ENCODE measurements at places on chromosomes 2 and 18.

DNA sequence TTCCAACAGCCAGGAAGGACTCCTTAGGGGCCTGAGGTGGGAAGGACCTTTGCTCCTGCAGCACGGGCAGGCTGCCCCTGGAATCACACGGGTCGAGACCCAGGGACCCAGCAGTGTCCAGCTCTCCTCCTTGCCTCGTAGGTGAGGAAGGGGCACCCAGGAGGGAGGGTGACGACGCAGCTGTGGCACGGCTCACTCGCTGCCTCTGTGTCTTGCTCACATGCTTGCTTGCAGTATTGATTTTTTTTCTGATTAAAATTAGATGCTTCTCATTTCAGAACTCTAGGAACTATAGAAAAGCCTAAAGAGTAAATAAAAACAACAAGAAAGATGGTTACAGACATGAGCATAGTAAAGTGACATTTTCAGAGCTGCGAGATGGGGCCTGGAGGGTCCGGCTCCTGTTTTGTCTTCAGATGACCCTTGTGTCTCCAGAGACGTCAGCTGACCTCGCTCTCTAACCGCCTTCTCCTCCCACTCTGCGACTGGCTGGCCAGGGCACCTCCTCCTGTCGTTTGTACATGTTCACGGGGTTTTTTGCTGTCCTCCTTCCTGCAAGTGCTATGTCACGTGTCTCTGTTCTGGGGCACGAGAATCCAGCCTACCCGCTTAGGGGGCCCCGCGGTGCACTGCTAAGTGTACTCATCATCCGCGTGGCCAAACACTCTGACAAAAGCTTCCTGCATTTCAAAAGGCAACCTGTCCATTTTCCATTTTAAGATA is 65.7 kb upstream of the ZNF236 start:
- DNase-seq = no peak

- DNase-seq = no peak
These were observed 35.2 kb downstream of the PTGR3 start for GRCh38 chr18:75173738-75174137.

DNA sequence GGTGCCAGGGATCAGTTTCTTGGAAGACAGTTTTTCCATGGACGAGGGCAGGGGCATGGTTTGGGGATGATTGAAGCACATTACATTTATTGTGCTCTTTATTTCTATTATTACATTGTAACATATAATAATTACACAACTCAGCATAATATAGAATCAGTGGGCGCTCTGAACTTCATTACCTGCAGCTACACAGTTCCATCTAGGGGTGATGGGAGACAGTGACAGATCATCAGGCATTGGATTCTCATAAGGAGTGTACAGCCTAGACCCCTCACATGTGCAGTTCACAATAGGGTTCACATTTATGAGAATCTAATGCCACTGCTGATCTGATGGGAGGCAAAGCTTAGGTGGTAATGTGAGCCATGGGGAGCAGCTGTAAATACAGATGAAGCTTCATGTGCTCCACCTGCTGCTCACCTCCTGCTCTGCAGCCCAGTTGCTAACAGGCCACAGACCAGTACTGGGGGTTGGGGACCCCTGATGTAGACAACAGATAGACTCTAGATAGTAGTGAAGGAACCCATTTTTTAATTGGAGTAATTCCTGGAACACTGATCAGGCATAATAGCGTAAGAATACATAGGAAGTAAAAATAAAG is 41.5 kb upstream of the MC4R start:
- no peak for DNase-seq

DNA sequence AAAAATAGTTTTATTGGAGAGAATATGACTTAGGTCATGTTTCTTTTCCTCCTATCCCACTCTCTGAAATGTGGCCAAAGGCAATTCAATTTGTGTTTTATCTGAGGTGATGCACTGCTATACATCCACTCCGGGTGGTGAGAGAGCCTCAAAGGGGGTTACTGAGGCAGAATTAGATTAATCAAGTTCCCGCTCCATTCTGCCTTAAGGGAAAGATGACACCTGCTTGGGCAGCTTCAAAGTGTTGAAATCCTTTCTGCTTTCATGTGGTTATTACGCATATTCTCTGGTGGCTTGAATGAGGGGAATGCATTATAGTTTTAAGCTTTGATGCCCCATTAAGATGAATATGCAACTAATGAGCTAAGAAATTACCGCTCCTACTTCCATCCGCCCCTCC is 213.0 kb upstream of the TMEFF2 start:
- no peak for DNase-seq

- no peak for DNase-seq
These were observed 187.1 kb downstream of the GULP1 start for GRCh38 chr2:188478724-188479123.

DNA sequence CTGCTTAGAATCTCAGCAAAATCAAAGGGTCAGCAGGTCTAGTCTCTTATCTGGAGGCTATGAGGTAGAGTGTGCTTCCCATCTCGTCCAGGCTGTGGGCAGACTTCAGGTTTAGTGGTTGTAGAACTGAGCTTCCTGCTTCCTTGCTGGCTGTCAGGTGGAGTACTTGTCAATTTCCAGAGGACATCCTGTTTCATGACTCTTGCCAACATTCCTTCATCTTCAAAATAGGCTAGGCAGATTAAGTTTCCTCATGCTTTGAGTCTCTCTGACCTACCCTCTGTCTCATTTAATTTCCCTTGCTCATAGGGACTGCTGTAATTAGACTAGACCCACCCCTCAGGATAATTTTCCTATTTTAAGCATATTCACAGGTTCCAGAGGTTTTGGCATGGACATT is 562.6 kb downstream of the SPAG16 start:
- DNase-seq = no peak

- no peak for DNase-seq
These were observed at the start of gene TDRD15 for GRCh38 chr2:21123473-21124393. TSS of gene TDRD15 (plus strand) at chr2:21123968. CDS start at chr2:21137468, 13,500 bp downstream.

Data from hematopoietic multipotent progenitor cell treated with erythropoietin and hydrocortisone succinate and interleukin-3 and kit ligand, for 15 days (in vitro differentiated cells).